ENCODE measurements at places on chromosomes 1 and 21.

- DNase-seq = no peak
Measured at GRCh38 chr1:29412591-29412990, 176.3 kb downstream of the PTPRU start.

DNA sequence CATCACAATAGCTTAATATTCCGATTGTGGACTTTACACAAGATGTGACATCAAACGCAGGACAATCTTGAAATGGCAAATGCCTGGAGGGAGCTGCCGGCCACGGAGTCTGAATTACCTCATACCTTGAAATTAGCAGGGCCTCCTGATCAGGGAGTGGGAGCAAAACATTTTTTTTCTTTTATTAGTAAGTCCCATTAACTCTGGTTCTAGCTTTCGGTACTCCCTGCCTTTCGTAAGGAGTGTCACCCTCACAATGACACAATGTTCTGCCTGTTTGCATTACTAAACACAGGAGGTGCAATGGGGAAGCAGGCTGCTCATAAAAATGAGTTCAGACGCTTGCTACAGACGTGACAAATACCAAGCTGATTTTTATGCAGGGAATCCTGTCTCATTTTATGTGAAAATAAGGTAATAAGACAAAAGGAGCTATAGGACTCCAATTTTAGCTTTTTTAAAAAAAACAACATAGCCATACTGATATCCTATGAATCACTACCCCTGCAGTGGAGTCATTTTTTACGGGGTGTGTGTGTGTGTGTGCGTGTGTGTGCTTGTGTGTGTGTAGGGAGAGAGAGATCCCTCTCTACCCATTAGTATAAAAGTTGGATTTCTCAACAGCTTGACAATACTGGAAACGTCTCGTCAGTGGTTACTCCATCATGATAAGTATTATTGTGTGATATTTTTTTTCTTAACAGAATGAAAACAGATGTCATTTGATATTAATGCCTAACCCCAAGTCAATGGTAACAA lies 205.1 kb upstream of the RUNX1 start:
- DNase-seq = peak; percentile 86

DNA sequence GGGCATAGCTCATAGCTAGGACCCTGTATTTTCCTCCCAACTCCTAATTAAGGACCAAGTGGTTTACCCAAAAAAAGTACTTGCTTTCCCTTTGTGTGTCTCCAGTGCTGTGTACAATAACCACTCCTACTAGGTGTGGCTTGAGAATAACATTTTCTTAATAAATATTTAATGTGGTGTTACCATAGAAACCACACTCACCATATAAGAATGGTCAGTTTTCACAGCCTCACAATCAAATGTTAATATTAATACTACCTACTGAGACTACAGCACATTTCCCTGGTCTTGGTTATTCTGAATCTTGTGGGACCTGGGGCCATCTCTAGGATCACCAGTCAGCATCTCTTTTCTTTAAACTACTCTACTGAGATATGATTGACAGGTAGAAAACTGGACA lies 83.5 kb upstream of the BCAR3 start:
- no peak for DNase-seq

- no peak for DNase-seq
Measured at GRCh38 chr1:157641177-157641576, 43.3 kb upstream of the FCRL4 start.

DNA sequence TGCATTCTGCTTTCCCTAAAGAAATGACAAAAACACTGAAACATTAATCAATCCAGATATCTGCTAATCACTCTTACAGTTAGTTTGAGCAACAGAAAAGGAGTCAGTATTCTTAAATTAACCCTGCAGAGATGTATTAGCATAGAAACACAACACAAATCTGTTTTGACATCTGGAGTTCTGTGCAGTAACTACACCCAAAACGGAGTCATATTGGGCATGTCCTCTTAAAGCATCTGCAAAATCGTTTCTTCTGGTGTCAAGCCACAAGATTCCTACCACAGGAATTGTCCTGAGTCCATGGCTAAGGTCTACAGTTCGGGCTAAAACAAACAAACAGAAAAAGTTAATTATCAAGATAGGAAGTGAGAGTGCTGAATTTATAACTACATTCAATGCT lies 332.1 kb upstream of the PKN2 start:
- no peak for DNase-seq

GRCh38 chr1:222772996-222773379 lies 36.0 kb downstream of the FAM177B start:
- peak; percentile 44 for DNase-seq

GRCh38 chr21:36535618-36536241 lies 55.8 kb upstream of the CLDN14 start:
- no peak for DNase-seq

- DNase-seq = no peak
Measured at GRCh38 chr1:197954718-197955418, 37.7 kb downstream of the LHX9 start.

DNA sequence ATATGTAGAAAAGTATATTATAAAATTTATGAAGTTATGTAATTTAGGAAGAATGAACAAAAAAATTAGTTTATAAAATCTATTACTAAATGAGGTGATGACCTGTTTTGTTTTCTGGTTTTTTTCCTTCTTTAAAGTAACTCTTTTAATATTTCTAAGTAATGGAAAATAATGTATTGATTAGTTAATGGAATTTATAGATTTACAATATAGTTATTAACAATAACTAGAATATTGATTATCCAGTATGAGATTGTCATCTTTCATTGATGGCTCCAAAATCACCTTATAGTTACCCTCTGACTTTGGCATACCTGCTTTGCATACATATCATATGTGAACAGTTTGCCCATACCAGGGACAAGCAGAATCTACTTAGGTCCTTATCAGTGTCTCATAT lies 23.4 kb downstream of the CAMSAP2 start:
- DNase-seq = no peak

- DNase-seq = peak; percentile 87
Measured at GRCh38 chr1:59015708-59016107, 231.9 kb upstream of the JUN start.

GRCh38 chr21:34706337-34706736 lies 37.5 kb downstream of the CLIC6 start:
- DNase-seq = no peak

GRCh38 chr1:237875291-237875690 lies 15.4 kb downstream of the ZP4 start:
- no peak for DNase-seq

GRCh38 chr1:51296383-51297357 lies 33.7 kb downstream of the TTC39A start:
- peak; percentile 80 for DNase-seq

DNA sequence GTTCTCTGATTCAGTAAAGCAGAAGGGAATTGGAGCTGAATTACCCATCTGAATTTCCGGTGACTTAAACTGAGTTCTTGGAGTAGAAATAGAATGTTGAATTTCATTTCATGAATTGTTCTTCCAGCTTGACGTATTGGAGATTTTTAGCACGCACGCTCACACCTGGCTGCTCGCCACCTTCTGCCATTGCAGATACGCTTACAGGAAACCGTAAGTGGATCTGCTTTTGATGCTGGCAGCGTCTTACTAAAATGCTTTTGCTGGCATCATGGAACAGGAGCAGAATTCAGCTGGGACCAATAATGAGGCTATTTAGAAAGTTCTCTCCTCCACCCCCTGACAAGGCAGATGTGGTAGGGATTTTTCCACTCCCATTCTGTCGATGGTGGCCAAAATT lies 17.7 kb upstream of the ELAVL4 start:
- no peak for DNase-seq

DNA sequence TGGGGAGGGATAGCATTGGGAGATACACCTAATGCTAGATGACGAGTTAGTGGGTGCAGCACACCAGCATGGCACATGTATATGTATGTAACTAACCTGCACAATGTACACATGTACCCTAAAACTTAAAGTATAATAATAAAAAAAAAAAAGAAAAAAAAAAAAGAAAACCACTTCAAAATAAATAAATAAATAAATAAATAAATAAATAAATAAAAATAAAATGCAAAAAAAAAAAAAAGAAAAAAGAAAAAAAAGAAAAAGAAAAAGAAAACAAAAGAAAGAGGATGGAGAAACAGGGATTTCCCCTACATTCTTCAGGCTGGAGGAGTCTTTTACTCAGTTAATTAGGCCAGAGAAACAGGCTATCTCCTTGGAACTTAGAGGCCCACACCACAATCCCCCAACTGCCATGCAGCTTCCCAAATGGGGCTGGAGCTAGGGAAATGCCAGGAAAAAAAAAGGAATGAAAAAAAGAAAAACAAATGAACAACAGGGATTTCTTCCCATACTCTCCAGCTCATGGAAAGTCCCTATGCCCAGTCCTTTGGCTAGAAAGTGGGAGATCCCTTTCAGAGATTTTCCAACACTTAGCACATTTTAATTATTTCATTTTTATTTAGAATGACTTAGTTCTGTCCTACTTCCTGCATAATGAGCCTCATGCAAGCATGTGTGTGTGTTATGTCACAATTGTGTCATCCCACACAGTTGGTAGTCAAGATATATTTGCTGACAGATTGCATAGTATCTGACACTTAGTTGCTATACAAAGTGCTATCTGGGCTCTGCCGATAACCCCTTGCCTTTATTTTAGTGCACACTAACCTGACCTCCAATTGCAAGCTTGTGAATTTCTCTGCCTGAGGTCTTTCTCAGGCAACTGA lies 486.4 kb downstream of the PLPP3 start:
- peak; percentile 40 for DNase-seq

DNA sequence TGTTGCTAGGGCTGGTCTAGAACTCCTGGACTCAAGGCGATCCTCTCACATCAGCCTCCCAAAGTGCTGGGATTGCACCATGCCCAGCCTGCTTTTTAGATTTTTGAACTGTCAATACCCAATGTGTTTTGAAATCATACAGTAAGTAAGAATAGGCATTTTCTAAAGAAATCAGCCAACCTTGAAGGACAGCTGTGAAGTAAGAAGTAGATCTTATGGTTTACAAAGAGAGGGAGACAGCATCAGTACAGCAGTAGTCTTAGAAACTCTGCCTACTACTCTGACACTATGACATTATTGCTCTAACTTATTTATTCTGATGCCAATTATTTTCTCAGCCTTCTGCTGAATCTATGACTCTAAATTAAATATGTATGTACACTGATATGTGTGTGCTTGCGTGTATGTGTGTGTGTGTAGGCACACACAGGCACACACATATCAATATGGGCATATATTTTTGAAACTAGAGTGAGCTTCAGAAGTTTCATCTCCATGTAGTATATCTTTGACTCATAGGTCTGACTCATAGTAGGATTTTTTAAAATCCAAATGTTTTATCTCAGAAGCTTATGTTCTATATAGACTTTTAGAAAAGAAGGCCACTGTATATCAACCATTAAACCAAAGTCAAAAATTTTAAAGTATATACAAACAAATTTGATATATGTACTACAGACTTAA lies 140.4 kb downstream of the COL24A1 start:
- no peak for DNase-seq

DNA sequence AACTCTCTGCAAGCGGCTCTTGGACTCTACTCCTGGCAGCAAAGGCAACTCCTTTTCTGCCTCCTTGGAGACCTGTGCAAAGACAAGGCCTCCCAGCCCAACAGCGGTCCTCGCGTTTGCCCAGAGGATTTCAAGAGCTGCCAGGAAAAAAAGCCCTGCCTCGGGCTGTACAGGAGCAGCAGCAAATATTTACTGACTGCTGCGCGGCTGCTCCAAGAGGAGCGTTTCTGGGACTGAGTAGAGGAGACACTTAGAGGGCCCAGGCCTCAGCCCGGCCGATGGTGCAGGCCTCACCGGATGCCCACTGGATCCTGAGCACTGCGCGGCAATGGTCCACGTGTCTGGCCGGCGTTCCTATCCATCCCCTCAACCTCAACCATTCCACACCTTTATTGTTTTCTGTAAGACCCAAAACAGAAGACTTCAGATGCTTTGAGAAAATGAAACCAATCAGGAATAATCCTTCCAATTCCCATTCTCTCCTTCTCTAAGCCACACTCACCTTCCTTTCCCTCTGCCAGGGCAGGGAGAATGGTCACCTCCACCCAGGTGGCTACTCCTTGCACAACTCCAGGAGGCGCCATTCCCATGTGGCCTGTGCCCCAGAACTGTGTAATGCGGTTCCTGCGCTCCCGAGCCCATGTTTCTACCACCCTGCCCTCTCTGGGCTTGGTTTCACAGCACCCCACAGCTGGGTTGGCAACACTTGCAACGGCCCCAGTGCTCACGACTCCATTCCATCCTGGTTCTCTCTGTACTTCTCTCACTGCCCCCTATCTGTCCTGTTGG lies 215.8 kb downstream of the TRABD2B start:
- DNase-seq = no peak

DNA sequence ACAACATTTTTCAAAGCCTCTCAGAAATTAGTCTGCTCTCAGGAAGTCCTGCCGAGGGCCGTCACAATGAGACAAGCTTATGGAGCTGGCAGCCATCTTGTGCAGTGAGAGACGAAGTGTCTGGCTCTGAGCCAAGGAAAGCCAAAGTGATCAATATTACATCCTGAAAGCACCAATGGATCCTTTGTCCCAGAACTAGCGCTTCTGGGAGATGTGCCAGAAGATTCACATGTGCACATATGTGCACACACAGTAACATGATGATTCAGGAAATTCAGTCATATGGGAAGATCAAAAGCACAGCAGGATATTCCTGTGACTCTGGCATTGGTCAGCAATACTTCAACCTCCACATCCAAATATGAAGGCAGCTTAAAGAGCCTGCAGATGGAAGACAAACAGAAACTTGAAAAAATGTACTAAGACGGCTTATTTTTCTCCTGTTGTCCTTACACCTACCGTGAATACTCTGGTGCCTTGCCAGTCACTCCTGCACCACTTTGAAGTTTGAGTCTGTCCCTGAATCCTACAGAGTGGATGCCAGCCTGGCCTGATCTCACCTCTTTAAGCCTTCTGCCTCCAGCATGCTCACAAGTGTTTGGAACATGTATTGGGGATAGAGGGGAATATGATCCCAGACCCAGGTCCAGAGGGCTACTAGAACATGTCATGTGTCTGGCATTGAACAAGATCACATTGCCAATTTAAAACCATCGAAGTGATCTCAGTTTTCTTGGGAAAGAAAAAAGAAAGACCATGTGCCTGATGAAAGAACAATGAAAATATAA lies 44.5 kb upstream of the PRRX1 start:
- peak; percentile 50 for DNase-seq
